ENCODE measurements at places on chromosomes 12 and 14.

DNA sequence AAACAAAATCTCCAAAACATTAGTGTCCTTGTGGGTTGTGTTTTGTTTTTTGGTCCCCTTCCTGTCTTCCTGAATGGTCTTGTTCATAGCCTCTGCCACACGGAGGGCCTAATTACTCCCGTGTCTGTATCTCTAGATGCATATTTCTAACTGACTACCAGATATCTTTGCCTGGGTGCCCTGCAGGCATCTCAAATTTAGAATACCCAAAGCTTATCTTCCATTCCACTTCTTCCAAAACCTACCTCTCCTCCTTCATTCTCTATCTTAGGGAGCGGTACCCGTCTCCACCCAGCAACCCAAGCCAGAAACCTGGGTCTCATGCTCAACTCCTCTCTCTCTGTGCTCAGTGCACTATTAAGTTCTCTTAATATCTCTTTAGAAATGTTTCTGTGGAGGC lies 10.9 kb upstream of the METAP2 start:
- no peak for DNase-seq

DNA sequence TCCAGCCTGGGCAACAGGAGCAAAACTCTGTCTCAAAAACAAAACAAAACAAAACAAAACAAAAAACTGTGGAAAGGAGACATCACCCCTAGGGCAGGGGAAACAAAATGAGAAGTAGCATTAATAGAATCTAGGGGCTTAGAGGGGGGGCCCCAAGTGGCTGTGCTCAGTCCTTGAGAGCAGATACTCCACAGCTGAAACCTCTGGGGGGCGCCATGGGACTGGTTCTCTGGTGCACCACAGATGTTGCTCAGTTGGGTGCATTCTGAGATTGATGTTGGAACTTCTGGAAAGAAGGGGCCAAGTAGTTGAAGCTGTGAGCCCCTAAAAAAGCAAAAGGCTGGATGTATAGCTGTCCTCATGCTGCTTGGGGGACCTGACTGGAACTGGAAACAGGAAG lies 11.8 kb upstream of the SYNE2 start:
- no peak for DNase-seq

- DNase-seq: no peak
Measured at GRCh38 chr14:92398888-92399636, 76.1 kb downstream of the SLC24A4 start.

- no peak for DNase-seq
Measured at GRCh38 chr14:74265301-74265965, 26.2 kb downstream of the VSX2 start.

GRCh38 chr12:115886666-115887065 lies 390.8 kb downstream of the MED13L start:
- DNase-seq: no peak

DNA sequence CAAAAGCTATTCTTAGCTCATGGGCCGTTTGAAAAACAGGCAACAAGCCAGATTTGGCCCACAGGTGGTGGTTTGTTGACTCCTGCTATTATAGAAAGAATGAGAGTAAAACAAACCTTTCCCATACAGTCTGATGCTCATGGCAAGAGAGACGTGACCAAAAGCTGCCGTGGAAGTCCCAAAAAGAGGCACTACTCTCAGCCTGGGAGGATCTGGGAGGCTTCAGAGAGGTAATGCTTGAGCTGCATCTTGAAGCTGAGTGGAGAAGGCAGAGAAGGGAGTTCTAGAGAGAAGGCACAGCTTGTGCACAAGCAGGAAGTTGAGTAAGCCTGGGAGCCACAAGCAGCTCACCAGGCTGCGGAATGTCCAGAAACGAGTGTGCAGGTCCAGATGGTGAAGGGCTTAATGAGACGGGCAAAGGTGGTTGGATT lies 9.6 kb downstream of the PLXNC1 start:
- no peak for DNase-seq

DNA sequence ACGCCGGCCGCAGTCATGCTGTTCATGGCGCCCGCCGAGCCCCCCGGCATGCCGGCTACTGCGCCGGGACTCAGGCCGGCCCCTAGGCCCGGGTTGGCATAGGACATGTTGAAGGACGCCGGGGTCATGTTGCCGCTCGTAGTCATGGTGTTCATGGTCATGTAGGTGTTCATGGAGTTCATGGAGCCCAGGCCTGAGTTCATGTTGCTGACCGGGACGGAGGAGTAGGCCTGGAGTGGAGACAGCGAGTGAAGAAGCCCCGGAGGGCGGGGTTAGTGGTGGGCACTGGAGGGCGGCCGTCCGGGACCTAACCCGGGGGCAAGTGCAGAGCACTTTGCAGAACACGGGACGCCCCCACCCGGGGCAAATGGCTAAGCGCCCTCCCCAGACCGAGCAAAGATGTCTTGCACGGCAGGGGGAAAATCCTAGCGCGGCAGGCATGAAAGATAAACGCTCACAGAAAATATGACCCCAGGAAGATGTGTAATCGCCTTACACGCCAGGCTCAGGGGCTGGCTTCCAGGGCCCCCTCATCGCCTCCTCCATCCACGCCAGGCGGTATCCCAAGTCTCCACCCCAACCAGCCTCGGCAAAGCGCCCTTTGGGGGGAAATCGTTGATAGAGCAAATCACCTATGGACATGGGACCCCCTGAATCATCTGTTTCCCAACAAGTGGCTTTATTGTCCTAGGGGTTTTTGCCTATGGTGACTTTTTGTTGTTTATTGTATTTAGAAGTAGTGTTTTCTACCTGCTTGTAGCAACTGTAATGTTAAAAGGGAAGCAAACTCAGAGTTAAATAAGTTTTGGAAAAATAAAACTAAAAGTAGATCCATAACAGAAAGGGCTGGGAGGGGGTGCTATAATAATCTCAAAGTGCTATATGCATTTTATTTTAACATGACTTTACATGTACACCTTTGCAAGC lies 2.3 kb downstream of the FOXA1 start:
- DNase-seq: no peak

DNA sequence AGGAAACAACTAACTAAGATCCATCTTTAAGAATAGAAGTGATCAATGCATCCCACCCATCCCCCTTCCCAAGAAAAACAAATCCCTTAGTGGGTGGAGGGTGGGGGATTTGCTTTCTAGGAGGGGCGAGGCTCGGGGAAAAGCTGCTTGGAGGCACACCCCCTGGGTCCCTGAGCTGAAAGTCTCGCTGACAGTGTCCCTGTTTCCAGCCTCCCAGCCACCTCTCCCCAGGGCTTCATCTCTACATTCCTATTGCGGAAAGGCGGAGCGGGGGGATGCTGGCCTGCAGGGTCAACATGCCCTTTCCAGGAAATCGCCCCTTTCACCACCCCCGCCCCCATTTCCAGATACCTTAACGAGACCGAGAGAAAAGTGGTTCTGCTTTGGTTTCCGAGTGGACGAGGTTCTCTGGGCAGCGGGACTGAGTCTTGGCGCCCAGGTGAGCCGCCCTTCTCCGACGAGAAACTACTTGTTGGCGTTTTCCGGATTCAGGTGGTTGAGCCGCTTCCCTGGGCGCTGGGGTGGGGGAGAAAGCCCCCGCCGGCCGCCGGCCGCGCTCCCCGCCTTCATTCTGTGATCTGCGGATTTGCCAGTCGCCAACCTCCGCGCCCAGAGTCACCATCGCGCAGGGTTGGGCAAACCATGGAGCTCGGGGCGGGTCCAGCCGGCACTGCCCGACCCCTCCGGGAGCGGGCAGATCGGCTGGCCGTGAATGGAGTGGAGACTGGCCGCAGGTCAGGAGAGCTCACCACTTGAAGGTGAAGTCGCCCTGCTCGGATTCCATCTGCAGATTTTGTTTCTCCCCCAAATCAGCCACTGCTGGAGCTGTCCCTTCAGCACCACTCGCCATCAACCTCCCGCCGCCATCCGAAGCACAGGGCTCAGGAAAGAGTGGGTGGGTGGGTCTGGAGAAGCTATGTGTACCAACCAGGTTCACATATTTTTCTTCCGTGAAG lies 505 bp downstream of the KCNC2 start:
- peak; percentile 74 for DNase-seq

GRCh38 chr12:103382736-103383346 lies 112.9 kb downstream of the C12orf42 start:
- DNase-seq: no peak

GRCh38 chr14:92610849-92611271 lies 97.3 kb downstream of the RIN3 start:
- DNase-seq: no peak

- DNase-seq: no peak
Measured at GRCh38 chr12:131559517-131560516, 151.1 kb upstream of the SFSWAP start.

GRCh38 chr14:24296341-24297157 lies 3.0 kb downstream of the DHRS1 start:
- peak; percentile 23 for DNase-seq

Measured in anterior cingulate cortex (tissue), 58 donors.